ENCODE measurements at places on chromosomes 1 and 21.

GRCh38 chr1:117653732-117654492 lies 48.1 kb downstream of the TENT5C start:
- no peak for DNase-seq

GRCh38 chr1:173475564-173476196 lies 1.5 kb upstream of the PRDX6 start:
- DNase-seq, result peak; percentile 83

GRCh38 chr1:43835082-43836021 lies 98.2 kb upstream of the ARTN start:
- DNase-seq, result peak; percentile 89

DNA sequence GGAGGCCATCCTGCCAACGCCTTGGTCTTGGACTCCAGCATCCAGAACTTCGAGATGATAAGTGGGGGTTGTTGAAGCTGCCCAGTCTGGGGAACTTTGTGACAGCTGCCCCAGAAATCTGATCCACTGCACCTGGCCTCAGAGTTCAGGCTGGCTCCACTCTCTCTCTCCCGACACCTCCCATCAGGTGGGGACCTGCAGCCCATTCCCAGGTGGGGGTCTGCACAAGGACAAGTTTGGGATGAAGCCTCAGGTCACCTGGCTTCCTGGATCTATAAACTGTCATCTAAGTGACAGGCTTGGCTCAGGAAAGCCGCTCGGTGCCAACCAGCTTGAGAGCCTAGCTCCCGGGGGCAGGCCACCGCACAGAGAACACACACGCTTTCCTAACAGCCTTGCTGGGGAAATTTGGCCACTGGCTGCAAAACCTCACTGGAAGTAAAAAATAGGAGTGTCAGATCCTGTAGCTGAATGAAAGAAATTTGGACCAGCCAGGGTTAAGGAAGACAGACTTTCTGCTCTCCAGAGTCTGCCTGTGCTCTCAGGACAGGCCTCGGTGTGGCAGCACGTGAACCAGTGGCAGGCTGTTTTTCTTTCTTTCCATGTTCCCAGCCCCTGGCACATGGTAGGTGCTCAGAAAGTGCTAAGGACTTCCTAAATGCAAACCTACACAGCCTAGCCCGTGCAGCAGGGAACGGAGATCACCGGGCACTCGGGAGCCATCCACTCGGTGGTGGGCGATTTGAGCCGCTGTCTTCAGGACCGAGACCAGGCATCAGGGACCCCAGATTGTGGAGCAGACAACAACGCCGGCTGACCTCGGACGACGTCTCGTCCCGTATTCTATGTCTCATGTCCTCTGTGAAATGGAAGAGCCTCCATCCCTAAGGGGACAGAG lies 42.6 kb upstream of the LBR start:
- DNase-seq, result no peak

- peak; percentile 46 for DNase-seq
Observed at GRCh38 chr1:54854381-54855020, 32.5 kb downstream of the DHCR24 start.

- no peak for DNase-seq
Observed at GRCh38 chr1:240652549-240652948, 40.6 kb upstream of the GREM2 start.

DNA sequence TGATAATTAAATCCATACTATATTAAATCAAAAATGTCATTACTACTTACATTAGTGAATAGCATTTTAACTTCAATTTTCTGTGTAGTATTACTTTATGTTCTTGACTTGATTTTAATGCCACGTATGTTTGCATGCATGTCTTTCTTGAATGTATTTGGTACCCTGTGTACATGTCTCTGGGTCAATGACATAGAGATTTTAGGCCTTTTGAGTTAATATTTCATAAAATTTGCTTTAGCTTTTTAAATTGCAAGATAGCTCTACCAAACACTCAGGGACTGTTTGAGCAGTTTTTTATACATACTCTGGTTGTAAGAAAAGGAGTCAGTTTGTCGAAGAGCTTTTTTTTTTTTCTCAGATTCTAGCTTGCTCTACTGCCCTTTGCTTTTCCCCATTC lies 1.5 kb downstream of the MLLT11 start:
- no peak for DNase-seq

GRCh38 chr1:10745886-10746455 lies 50.5 kb downstream of the CASZ1 start:
- no peak for DNase-seq

GRCh38 chr1:11858968-11859871 lies 475 bp upstream of the NPPB start:
- peak; percentile 59 for DNase-seq

DNA sequence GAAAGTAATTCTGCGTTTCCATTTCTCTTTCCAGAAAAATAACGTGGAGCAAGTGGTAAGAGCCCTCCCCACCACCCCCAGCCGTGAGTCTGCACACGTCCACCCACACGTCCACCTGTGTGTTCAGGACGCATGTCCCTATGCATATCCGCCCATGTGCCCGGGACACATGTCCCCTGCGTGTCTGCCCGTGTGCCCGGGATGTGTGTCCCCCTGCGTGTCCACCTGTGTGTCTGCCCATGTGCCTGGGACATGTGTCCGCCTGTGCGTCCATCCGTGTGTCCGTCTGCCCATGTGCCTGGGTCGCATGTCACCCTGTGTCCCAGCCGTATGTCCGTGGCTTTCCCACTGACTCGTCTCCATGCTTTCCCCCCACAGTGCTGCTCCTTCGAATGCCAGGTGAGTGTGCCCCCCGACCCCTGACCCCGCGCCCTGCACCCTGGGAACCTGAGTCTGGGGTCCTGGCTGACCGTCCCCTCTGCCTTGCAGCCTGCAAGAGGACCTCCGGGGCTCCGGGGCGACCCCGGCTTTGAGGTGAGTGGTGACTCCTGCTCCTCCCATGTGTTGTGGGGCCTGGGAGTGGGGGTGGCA lies 5.6 kb downstream of the COL6A1 start:
- DNase-seq, result no peak

- DNase-seq, result no peak
Observed at GRCh38 chr1:2050793-2051682, 827 bp downstream of the PRKCZ start.

- no peak for DNase-seq
Observed at GRCh38 chr1:99173900-99174299, 90.4 kb upstream of the PLPPR4 start.

DNA sequence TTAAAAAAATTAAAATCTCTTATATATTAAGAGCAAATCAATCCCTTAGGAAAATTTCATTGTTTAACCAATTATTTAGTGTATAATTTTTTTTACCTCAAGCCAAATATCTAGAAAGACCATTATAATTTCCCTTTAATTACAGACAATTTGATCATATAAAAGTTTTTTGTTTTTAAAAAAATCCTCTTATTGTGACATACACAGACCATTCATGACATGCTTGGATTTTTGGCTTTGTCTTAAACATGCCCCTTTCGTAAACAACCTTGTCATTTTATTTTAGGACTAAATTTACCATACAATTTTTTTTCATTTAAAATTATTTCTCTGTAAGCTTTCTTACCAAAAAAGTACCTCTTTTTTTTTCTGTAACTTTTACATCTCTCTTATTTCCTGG lies 14.2 kb upstream of the CYP4B1 start:
- DNase-seq, result no peak

GRCh38 chr1:41918450-41919043 lies at the start of gene HIVEP3:
TSS of gene HIVEP3 (minus strand) at chr1:41918922.
- DNase-seq, result peak; percentile 47

- peak; percentile 85 for DNase-seq
Observed at GRCh38 chr1:212518188-212519054, 85.7 kb downstream of the NENF start.

DNA sequence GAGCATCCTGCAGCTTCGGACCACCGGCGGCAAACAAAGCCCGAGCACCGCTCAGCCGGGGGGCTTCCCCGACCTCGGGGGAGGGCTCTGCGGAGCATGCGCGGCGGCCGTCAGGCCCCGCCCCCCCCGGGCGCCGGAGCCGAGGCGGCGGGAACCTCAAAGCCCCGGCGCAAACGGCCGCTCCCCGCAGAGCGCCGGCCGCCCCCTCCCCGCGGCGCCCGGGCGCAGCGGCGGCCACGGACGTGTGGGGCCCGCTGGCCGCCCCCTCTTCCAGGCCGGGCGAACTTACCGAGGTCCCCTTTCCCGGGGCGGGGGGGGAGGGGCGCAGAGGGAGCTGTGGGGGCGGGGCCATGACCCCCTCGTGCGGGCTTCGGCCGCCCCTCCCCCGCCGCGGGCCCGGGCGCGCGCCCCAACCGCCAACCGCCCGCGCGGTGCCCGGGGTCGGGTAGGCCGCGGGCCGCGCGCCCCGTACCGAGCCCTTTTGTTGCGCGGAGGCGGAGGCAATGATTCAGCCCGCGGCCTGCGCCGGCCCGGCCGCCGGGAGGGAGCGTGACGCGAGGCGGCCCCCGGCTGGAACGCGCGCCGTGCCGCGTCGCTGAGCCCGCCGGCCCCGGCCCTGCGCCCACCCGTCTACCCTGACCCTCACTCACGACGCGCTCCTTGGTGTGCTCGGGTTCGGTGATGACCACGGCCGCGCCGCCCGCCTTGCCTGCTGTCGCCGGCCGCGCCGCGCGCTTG lies 1.7 kb downstream of the RCC2 start:
- peak; percentile 36 for DNase-seq

Measured in fibroblast of lung (primary cell).